Eye (tissue), 1 donor: ENCODE measurements at places on chromosomes 11 and 22.

DNA sequence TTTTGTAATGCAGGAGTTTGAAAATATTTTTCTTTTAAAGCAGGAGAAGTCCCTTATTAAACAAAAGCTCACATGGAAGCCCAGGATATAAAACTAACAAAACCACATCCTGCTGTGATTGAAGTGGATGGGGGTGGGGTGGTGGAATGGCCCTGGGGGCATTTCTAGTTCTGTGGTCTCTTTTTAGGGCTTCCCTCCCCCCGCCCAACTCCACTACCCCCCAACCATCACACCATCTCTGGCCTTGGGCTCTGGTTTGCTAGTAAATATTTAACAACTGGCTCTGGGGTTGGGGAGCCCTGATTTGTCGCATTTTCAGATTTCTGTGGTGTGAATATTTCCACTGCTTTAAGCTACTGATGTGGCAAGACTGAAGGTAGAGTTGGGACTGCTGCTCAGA is 279.6 kb upstream of the PLET1 start:
- no peak for DNase-seq

DNA sequence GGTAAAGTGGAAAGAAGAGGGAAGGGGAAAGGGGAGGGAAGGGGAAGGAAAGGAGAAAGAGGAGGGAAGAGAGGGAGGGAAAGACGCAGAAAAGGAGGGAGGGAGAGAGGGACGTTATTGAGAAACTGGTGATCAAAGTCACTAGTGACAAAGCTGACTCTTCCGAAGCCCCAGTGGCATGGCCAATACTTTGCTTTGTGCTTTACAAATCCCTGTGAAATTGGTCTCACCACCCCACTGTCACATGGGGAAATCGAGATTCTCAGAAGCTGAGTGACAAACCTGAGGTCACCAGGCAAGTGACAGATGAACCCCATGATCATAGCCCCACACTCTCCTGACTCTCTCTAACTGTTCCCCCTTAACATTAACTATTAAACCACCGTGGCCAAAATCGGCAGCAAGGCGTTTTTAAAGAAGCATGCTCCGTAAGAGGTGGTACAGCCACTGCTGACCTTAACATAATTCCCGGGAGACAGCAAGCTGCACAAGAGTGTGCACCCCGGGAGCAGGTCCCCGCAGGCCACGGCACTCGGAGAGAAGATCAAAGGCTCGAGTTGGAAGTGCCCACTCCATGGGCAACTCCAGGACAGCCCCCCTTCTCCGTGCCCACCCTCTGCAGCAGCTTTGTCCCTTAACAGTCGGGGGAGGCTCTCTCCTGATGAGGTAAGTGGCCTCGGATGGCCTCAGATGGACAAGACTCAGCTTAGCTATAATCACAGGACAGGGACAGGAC is 34.8 kb downstream of the CELSR1 start:
- DNase-seq: no peak

GRCh38 chr11:119094816-119095065 is 6.9 kb downstream of the DPAGT1 start:
- DNase-seq: peak; percentile 90

- no peak for DNase-seq
Measured at GRCh38 chr11:78248903-78249302, 60.2 kb downstream of the USP35 start.

DNA sequence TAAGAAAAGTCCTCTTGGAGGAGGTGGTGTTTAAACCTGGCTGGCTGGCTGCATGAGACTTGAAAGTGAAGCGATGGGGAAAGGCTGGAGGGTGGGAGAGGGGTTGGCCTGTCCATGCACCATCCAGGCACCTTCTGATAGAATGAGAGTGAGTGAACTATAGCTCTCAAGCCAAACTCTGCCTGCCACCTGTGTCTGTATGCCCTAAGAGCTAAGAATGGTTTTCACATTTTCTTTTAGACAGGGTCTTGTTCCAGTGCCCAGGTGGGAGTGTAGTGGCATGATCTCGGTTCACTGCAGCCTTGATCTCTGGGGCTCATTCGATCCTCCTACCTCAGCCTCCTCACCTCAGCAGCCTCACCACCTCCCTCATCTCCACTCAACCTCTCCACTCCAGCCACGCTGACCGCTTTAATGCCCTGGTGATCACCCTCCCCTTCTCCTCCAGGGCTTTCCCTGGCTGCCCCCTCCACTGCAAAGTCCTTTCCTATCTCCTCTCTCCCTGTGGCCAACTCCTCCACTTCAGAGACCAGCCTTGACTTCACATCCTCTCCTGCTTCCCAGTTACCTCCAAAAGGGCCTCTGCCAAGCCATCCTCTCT is 38.3 kb upstream of the DKK3 start:
- DNase-seq: no peak

DNA sequence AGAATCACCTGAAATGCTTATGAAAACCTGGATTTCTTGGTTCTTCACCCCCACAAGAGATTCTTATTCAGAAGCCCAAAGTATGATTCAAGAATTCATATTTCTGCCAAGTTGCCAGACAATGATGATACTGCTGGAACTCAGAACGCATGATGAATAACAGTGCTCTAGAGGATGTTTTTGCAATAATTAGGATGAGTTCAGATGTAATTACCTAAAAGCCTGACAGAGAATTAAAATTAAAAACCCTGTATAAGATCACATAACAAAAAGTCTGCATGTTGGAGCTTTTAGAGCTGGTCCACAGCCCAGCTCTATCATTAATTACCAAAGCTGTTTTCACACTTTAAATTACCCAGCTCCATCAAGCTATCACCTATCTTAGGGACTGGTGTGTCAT is 211.8 kb downstream of the LUZP2 start:
- no peak for DNase-seq

DNA sequence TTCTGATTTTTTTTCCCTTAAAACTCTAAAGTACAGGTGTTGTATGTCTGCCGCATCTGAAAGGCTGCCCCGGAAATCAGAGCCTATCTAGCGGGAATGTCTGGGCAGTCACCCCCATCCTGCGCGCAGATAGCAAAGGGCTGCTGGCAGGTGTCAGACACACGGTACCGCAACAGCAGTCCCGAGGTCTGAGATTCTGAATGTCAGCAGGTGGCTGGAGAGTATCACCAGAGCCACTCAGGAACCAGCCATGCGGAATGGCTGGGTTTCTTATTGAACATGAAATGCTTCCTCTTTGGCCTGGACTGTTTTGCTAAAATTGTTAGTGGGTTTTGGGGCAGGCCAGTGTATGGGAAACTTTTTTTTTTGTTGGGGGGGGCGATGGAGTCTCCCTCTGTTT is 53.3 kb downstream of the CERK start:
- peak; percentile 50 for DNase-seq

DNA sequence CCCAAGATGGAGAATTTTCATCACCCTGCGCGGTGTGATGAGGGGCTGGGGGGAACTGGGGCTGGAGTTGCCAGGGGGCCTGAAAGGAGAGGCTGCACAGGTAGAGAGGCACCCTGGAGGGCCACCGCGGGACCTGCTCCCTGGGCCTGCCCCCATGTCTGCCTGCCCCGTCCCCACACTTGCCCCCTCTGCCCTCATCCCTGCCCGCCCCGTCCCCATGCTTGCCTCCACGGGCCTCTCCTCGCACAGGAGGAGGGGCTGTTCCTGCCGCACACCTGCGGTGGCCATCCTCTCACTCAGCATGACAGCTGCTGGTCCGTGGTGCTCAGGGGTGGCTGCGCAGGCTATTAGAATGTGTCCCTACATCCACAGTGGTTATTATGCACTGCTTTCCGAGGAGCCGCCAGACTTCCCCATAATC is 43.5 kb downstream of the LINC01488 start:
- DNase-seq: no peak

DNA sequence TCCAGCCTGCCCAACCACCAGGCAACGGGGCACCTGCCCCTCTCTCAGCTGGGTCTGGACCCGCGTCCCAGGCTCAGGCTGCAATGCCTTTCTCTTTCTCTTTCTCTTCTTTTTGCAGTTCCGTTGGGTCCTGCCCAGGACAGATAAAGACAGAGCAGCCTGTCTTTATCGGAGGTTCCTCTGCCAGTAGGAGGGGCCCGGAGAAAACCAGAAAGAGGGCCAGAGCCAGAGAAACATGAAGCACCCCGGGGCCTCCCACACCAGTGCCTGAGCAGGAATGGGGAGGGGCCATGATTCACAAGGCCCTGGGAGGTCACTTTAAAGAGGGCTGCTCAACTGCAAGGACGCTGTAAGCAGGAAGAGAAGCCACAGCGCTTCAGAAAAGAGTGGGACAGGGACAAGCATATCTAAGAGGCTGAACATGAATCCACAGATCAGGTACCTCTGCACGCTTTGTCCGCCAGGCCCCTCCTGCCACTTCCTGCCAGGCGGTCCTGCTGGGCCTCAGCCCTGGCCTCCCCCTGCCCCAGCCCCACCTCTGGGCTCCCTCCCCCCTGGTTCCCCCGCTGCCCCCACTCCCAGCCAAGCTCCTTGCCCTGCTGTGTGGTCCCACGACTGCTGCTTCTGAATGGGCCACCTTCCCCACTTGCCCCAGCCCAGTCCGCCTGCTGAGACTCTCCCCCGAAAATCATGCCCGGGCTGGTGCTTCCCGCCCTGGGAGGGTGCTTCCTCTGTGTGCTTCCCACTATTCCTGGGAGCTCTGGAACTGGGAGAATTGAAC is at the start of gene APOBEC3C:
Gene APOBEC3C, plus strand, starts transcription at position 316 of the 781 bp plus-strand sequence. Its CDS starts 106 bp downstream, at position 422.
- peak; percentile 81 for DNase-seq

DNA sequence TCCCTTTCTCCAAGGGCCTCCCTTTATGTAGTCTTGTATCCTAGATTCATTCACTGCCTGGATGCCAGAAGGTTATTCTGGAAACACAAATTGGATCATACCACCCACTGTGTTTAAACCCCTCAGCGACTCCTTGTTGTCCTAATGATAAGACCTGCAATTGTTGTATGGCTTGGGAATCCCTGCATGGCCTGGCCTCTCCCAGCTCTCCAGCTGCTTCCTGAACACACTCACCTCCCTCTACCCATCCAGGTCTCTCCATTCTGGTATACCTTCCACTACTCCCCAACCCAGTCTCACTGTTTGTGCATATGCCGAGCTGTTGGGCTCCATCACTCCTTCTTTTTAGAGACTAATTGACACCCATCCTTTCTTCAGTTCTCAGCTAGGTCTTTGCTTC is 124.3 kb upstream of the ALX4 start:
- no peak for DNase-seq

GRCh38 chr11:35838071-35838470 is 105.8 kb upstream of the LDLRAD3 start:
- DNase-seq: no peak

- DNase-seq: no peak
Measured at GRCh38 chr11:11432621-11433319, 79.7 kb upstream of the CSNK2A3 start.

DNA sequence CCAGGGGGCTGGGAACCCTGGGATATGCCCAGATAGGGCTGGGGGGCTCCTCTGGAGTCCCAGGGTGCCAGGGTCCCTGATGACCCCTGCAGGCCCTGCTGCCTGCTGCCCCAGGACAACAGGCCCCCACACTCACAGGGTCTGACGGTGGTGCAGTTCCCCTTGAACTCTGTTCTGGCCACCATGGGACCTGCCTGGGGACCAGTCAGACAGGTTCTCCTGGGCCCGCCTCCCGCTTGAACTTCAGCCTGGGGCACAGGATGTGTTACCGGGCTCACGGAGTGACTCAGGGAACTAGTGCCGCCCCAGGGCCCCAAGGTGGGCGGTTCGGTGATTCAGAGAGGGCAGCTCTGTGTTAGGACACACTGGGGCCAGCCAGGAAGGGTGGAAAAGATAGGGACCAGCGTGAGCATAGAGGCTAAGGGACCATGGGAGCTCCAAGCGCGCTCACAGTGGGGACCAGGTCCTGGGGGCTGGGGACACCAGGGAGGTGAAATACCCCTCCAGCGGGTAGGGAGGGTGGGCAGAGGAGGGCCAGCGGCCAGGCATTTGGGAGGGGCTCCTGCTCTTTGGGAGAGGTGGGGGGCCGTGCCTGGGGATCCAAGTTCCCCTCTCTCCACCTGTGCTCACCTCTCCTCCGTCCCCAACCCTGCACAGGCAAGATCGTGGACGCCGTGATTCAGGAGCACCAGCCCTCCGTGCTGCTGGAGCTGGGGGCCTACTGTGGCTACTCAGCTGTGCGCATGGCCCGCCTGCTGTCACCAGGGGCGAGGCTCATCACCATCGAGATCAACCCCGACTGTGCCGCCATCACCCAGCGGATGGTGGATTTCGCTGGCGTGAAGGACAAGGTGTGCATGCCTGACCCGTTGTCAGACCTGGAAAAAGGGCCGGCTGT is 21.5 kb upstream of the TXNRD2 start:
- DNase-seq: no peak

GRCh38 chr22:22599248-22599647 is 40.2 kb upstream of the PRAME start:
- DNase-seq: no peak

DNA sequence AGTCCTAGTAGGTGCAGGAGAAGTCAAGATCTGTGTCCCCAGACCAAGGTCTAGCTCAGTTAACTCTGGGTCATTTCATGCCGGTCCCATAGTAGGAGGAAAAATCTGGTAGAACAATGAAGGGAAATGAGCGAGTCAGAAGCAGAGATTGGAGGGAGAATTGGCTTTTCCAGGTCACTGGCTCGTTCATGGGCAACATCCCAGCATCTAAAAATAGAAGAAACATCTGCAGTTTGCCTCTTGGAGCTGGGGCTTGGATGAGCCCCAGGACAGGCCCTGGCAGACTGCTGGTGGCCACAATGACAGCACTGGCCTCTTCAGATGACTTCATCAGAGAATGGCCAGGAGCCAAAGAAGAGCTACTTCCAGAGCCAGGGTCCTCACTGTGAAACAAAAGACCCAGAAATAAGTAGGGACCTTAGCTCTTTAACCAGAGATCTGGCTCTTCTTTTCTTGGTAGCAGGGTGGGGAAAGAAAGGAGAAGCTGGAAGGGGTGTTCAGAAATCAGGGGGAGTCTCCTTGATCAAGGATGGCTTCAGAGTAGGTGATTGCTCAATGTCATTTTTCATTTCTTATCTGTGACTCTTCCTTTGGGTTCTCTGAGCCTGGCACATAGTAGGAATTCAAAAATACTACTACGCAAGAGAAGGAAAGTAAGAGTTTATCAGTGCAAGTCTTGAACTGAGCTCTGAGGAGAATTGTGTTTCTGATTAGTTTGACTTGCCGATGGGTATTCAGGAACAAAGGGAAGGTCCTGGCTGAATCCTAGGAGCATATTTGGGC is 102.6 kb downstream of the TMPRSS5 start:
- DNase-seq: no peak

- no peak for DNase-seq
Measured at GRCh38 chr11:67662142-67662834, 11.8 kb upstream of the ACY3 start.

- DNase-seq: peak; percentile 48
Measured at GRCh38 chr22:45335021-45335818, 25.5 kb downstream of the FAM118A start.

DNA sequence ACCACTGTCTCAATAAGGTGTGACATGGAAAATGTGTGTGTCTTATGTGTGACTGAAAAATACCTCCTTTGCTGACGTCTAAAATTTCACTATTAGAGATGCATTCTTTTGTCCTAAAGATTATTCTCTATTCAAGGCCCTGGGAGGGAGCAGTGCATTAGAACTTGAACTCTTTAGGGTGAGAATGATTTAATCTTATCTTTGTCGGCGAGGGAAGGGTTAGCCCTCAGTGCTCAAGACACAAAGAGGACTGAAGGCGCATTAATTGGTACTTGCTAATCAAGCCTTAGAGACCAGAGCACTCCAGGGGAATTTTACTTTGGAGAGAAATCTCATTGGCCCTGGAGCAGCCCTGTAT is 29.8 kb upstream of the PLET1 start:
- DNase-seq: no peak

GRCh38 chr11:61129639-61130523 is 27.6 kb downstream of the CD5 start:
- DNase-seq: peak; percentile 96

- no peak for DNase-seq
Measured at GRCh38 chr11:65014726-65015227, 817 bp downstream of the ARL2 start.
